ENCODE measurements at places on chromosomes 5 and 9. TPM values are rescaled to one million over a fixed set of nuclear protein-coding genes. Genes with fewer than 3 reads are reported as not detected.

DNA sequence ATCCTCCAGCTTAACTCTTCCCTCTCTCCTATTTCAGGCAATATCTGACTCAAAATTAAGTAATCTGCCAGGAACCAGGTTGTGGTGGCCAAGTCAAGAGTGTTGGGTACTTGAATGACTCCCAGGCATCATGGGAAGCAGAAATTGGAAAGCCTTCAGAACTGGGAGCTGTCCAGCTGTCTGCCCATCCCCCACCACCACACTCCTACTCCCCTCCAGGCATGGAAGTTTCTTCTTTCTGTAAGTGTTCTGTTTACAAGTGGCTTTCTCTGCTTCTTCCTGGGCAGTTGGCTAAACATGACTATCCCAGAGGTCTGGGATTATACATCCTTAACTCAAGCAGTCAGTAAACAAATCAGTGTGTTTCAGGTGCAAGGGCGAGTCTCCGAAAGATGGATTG lies 14.6 kb upstream of the PBX3 start:
- DNase-seq, result no peak

DNA sequence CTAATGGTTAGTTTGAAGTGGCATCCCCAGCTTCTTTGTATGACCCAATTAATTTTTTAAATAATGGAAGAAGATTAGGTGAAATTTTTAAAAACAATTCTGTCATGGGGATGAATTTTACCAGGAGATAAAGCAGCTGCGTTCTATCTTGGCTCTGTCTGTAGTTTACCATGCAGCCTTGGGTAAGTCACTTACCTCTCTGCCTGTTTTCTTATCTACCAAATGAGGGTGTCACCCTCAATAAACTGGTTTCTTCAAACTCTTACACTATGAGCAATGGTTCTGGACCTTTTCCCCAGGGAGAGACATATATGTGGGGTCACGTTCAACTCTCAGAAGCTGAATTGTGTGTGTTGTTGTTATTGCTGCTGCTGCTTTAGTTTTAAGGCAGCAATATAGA lies 71.7 kb downstream of the TEX10 start:
- no peak for DNase-seq

GRCh38 chr9:98993570-98993945 lies 49.9 kb downstream of the COL15A1 start:
- DNase-seq, result peak; percentile 46

DNA sequence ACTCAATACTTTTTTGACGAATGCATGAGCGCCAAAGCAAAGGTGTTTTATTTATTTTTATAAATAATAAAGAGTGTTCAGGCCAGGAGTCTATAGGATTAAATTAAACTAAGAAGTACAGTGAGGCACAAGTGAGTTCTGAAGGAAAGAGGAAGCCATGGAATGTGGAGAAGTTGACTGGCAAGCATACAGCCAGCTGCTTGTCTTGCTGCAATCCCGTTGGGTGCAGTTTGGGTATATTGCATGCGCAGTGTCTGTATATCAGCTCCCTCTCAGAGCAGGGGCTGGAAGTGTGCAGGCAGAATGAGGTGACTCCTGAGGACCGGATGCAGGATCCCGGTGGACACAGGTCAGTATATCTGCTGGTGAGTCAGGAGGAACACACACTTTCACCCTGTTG lies 315.6 kb downstream of the ZSWIM6 start:
- no peak for DNase-seq

DNA sequence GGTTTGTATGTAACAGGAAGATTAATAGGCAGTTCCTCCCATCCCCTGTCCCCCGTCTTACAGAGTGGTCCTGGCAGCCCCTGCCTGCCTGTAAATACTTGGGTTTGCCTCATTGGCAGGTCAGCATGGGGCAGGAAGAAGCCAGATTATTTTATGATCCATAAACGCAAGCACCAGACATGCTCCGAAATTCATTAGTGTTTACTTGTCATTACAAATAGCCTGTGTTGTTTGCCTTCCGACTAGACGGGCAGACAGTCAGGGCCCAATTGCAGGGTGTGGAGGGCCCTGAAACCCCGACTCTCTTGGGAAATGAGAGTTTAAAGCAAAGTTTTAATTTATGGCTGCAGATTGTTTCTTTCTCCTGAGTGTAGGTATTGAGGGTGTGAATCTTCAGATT lies 97.2 kb downstream of the RALGPS1 start:
- DNase-seq, result no peak

Gene FXN
- total RNA-seq, result 12.7 TPM

- no peak for DNase-seq
Observed at GRCh38 chr9:6827439-6828145, 69.8 kb downstream of the KDM4C start.

DNA sequence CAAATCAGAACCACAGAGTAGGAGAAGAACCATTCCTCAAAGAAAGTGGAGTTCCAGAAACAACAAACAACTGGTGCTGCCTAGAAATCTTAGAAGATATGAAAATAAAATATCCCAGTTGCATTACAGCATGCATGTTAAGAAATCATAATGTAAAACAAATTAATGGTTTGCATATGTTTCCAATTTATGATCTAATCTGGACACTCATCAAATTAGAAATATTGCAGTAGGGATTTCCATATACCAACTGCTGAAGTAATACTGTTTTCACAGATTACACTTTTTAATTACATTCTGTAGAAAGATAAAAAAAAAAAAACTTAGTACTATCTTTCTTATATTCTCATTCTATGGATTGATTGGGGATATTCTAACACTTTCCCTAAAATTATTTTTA lies 1034.6 kb upstream of the C9orf72 start:
- no peak for DNase-seq

Gene SLC31A2
- total RNA-seq, result 1.1 TPM

DNA sequence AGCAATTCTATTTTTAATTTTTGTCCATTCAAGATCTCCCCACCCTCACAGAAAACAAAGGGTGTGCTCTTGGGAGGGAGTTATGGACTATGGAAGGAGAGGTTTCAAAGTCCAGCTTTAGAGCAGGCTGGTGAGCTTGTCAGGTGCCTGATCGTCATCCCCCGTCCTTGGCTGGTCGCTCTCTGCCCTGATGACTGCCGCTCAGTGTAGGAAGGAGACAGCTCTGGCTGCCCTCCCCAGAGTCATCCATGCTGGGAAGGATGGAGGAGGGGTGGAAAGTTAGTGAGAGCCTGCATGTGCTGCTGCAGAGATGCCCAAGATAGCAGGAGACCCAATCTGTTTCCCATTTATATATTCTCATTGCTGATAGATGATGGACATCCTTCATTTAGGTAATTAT lies 96.6 kb downstream of the NLN start:
- DNase-seq, result no peak

- DNase-seq, result no peak
Observed at GRCh38 chr9:71941060-71941568, 29.7 kb downstream of the C9orf85 start.

DNA sequence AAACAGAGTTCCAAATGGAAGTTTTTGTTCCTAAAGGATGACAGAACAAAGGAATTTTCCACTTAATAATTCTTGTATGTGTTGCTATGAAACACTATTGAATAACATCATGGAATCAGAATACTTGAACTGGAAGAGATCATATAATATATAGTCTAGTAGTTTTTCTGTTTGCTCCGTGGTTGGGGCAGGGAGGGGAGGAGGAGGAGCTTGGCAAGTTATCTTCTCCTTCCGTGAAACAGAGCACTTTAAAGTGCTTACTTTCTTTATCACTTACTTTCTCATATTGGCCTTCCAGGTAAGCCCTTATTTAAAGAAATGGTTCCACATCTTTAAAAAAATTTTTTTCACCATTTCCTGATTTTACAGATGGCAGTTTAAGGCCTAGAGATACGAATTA lies 165.9 kb upstream of the TLX3 start:
- DNase-seq, result no peak

GRCh38 chr9:116763770-116764169 lies 76.7 kb downstream of the TRIM32 start:
- DNase-seq, result no peak

Gene LCN2
- total RNA-seq, result not detected

- no peak for DNase-seq
Observed at GRCh38 chr5:145925353-145925752, 11.0 kb upstream of the SH3RF2 start.

- DNase-seq, result no peak
Observed at GRCh38 chr9:21481470-21482056, 550 bp downstream of the IFNE start.

DNA sequence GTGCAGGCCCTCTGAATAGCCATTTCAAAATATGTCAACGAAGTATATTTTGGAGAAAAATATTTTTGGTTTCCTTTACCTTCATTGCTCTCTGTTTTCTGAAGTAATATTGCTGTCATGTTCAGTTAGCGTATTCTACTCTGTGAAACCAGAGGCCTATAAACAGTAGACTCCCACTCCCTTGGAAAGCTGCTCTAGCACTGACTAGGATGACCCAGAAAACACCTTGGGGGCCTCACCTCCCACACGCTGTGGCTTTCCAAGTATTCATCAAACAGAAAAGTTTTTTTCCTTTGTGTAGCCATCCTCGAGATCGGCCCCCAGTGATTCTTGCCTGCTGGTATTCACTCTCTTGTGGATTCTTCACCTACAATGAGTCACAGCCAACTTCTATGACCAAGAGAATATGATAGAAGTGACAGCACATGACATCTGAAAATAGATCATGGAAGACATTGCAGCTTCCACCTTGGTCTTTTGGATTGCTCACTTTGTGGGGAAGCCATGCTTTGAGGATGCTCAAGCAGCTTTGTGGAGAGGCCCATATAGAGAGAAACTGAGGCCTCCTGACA lies 28.9 kb upstream of the CTXN3 start:
- DNase-seq, result no peak

Gene ANKRD18A
- total RNA-seq, result not detected

DNA sequence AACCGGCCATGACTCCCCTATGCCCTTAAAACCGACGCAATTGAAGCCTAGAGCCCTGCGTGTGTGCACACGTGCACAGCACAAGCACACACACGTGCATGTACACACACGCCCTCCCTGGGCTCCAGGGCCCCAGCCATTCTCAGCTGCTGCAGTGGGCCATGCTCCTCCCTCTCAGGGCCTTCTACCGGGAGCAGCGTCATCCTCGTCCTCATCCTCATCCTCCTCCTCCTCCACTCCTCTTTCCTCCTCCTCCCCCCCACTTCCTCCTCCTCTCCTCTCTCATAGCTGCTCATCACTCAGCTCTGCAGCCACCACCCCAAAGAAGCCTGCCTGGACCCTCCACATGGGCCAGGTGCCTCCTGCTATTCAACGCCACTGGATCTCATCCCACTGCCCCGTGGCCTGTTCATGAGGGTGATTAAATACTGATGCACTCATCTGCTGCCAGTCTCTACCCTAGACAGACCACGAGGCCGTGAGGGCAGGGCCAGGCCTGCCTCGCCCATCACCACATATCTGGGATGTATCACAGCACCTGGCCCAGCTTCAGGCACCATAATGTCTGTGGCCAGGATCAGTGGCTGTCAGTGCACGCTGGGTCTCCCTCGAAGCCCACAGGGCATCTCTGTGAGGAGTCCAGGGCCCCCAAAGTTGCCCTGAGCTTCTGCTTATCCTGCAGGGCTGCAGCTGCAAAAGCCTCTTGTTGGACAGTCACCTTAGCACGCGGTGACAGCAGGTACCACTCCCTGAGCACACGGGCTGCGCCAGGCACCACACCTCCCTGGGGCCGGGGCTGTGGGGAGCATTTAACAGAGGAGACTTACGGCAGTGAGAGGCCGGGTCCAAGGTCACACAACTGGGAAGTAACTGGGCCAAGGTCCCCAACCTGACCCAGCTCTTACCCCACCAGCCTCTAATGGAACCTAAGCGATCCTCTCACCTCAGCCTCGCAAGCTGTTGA lies 9.8 kb downstream of the FAM78A start:
- DNase-seq, result no peak
